ENCODE measurements at places on chromosomes 1 and 21.

DNA sequence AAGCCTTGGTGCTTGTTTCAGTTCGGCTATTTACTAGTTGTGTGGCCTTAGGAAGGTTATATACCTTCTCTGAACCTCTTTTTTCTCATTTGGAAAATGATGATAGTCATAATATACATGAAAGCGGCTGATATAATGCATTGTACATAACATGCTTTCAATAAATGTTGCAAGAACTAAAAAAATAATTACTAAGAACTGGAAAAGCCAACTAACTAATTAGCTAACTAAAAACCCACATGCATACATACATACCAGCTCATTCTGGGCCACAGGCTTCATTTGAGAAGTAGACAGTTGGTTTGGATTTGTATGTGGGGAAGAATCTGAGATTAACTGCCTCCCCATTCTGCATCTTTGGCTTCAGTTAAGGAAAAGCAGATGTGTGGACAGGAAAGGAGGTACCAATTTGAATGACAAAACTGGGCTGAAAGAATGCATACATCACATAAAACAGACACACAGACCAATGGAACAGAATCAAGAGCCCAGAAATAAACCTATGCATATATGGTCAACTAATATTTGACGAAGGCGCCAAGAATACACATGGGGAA is 217.9 kb downstream of the TM2D1 start:
- no peak for DNase-seq

- no peak for DNase-seq
Observed at GRCh38 chr1:164771619-164772361, 212.8 kb downstream of the PBX1 start.

DNA sequence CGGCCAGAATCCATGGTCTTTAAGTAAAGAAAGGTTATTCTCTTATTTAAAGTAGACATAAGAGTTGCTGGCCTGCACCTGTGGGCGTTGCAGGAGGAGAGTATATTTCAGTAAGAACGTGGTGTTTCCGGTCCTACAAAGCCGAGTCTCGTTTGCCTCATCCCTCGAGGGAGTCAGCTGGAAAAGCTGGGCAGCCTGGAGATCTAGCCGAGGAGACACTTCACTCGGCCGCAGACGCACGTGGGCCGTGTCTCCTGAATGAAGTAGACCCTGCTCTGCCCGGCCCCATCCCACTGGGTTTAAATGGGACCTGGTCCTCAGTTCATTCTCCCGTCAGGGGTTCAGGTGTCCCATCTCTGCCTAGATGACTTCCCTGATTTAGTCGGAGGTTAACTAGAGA is 14.9 kb downstream of the SLC45A1 start:
- no peak for DNase-seq

DNA sequence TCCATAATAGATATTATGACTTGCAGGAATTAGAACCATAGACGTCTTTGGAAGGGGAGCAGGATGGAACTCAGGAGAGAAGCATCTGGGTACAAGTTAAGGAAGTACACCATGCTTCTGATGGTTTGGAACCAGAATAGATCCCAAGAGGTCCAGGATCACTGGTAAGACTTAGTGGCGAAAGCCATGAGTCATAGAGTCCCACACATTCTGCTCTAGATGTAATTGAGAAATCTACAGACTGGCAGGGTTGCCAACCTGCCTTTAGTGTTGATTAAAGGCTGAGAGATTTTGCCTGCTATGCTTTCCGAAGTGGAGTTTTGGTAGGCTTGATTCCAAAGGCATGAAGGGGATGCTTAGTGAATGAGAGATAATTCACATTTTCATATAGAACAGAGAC is 57.1 kb upstream of the C1orf87 start:
- no peak for DNase-seq

- no peak for DNase-seq
Observed at GRCh38 chr21:43786300-43786806, 3.0 kb upstream of the RRP1 start.

DNA sequence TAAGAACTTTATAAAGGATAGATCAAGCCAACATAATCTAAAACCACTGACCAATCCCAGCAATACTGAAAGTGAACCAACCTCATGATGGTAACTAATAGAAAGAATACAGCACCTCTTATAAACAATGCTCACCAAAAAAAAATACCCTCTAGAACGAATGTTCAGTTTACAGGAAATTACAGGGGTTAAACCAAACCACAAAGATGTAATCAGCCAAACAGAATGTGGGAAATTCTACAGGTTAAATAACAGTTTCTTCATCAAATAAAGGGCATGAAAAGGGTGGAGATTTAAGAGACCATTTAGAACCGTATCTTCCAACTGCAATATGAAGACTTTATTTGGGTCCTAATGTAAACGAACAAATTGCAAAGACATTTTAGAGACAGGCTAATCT is 30.4 kb downstream of the ARID4B start:
- no peak for DNase-seq

DNA sequence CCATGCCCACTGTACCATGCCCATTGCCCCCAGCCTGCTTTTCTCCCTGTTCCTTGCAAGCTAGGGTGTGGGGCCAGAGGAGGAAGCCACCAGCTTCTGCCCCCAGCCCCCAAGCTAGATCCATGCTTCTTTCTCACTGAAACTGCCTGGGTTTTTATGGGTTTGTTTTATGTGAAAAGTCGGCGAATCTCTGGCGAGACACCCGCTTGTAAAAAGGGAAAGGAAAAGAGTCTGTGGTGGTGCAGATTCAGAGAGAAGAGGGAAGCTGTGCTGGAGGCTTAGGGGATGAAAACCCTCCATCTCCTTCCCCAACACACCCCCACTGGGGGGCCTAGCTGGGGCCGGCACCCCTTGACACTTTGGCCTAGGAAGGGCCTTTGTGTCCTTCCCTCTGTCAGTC is 26.2 kb downstream of the GRHL3 start:
- no peak for DNase-seq

DNA sequence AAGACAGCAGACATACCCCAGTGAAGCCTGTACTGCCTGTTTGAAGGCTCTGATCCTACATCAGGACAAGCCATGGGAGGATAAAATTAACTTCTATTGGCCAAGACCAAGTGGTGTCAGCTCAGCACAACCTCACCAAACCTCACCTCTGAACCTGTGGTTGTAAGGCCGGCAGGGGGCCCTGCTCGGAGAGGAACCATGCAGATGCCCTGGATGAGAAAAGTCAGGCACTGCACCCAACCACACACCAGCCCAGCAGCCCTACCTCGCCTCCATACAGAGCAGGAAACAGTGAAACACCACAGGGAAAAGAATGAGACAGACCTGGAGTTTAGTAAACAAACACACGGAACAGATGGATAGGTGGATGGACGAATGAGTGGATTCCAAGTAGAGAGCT is 70.0 kb upstream of the PAX7 start:
- DNase-seq = no peak

DNA sequence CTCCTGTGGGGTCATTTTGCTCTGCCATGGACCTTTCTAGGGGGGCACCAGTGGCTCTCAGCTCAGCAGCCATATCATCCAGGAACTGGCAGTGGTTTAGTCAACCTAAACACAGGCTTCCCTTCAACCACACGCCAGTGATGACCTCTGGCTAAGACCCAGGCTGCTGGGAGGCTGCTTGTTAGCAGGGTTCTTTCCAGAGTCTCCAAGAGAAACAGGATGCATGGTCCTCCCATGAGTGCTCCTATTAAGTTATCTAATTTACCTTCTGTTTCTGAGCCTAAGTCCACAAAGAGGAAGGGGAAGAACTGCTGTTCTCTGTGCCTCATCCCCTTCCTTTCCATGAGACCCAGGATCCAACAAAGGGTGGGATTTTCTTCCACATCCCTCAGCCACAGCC is 137.3 kb upstream of the PLXNA2 start:
- no peak for DNase-seq

- DNase-seq = peak; percentile 10
Observed at GRCh38 chr1:26602378-26602959, 72.9 kb downstream of the RPS6KA1 start.

DNA sequence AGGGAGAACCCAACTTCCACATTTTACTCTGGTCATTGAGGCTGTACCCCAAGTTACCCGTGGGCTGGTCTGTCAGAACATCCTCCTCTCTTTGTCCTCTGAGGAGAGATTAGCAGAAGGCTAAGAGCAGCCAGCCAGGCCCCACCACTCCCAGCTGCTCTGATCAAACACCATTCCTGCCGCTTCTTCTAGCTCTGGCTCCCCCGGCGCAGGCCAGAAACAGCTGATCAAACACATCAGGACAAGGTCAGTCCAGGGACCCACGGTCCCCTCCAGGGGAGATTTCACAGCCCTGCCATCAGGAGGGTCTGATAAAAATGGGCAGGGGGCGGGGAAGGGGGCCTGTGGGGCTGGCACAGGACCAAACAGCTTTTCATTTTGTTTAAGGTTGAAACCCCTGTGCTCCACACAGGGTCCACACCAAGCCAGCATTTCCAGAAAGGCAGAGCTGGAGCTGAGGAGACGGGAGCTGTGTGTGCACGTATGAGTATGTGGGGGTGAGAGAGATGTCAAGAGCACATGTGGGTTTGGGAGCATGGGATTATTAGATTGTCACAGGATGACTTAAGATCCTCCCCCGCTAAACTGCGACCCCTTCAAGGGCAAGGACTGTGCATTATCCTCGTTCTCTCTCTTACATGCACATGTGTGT is 29.9 kb upstream of the EPHA8 start:
- DNase-seq = no peak

- no peak for DNase-seq
Observed at GRCh38 chr21:27677546-27677945, 710.7 kb upstream of the ADAMTS5 start.

DNA sequence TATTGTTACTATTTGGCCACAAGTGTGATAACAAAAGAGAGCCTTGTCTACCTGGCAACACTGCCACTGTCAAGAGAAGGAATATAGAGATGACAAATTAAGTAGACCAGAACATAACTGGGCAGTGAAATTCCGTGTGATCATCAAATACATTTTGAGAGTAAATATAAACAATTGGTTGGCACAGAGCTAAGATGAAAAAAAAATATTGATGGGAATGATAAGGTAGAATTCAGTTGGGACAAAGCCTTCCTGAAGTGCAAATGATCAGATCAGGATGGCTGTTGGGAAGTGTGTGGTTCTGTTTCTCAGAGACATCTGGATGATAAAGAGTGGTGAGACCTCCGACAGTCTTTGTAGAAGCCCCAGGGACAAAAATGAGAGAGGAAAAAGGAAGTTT is 205.5 kb upstream of the CAMK1G start:
- no peak for DNase-seq

- DNase-seq = no peak
Observed at GRCh38 chr1:71577451-71578131, 496.8 kb upstream of the ZRANB2 start.

DNA sequence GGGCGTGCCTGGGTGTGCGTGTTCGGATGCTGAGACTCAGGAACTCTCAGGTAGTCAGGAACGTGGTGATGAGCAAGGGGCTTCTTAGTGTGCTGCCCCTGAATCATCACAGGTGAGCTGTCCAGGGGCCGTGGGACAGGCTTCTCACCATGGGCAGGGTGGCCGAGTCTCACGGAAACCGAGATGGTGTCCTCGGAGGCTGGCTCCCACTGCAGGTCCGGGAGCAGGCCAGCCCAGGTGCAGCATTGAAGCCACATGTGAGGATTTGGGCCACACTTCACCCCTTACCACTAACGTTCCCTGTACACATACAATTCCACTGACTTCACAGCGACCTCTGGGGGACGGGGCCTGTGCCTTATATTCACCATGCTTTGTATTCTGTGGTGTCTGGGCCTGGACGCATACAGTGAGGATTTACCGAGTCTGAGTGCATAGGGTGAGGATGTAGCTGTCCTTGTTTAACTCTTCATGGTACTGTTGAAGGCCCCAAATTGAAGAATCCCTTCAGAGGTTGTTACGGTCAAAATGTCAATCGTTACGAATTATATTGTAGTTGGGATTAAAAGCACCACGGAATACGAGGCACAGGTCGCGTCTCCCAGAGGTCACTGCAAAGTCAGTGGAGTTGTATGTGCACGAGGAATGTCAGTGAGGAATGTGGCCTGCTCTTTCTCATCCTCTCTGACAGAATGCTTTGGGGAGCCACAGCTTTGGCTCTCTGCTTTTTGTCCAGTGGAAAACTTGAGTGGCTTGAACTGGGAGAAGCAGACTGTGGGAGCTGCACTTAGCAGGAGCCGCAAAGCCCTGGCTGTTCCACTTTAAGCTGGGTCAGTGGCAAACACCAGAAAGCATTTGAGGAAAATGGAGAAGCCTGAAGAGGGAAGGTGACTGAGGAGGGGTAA is 95.3 kb downstream of the MTR start:
- no peak for DNase-seq

- DNase-seq = no peak
Observed at GRCh38 chr1:5140136-5140535, 485.7 kb downstream of the AJAP1 start.

- DNase-seq = no peak
Observed at GRCh38 chr1:167095368-167095767, 1.5 kb downstream of the STYXL2 start.

DNA sequence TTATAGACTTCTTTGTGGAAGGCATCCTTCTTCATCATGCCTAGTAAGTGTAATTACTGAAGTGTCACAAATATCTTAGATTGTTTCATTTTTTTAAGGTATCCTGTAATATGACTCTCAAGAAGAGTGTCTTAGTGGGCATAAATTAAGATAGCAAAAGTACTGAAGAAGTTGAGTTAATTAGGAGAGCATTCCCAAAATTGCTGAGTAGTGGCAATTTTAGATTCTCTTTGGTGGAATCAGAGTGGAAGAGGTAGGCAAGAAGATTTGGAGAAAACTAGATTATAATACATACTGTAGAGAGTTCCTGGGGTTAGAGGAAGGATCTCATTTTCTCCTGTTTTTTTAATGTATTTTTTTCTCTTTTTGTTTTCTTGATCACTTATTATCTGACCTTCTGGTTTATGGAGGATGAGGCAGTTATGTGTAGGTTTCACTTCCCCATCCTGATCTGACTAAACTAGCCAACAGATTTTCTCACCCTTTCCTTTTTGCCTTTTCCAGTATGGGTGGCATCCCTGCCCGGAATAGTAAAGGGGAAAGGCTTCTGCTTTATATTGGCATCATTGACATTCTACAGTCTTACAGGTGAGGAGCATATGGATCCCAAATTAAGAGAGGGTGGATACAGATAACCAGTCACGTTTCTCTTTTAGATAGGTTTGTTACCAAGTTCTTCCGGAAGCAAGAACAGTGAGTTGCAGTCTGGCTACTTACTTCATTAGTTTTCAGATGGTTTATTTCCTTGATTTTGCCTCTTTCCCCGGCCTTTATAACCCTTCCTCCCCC is 16.7 kb upstream of the PSMD4 start:
- DNase-seq = no peak

DNA sequence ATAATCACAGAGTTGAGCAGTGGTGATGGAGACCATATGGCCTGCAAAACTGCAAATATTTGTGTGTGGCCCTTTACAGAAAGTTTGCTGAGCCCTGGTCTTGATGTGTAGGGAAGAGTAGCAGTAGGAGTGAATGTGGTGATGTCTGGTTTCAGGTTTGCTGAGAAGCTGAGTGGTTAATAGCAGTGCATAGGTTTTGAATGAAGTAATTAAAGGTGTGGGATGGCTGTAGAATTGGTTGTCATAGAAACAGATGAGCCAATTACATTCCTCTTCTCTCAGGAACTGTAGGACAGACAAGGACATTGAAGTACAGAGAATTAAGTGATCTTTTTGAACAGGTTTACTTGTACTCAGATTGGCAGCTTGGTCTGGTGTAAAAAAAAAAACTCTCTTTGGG is 37.4 kb downstream of the PRDM2 start:
- no peak for DNase-seq

GRCh38 chr1:180415985-180416633 is 86.3 kb downstream of the ACBD6 start:
- DNase-seq = no peak

GRCh38 chr1:206087091-206087490 is 30.1 kb downstream of the AVPR1B start:
- DNase-seq = no peak

Measured in activated T-helper 1 cell treated with anti-CD3 and anti-CD28 coated beads, Interleukin-2, amount 50 U/mL, for 16 hours (primary cell).